ENCODE measurements at places on chromosomes 7 and 10.

DNA sequence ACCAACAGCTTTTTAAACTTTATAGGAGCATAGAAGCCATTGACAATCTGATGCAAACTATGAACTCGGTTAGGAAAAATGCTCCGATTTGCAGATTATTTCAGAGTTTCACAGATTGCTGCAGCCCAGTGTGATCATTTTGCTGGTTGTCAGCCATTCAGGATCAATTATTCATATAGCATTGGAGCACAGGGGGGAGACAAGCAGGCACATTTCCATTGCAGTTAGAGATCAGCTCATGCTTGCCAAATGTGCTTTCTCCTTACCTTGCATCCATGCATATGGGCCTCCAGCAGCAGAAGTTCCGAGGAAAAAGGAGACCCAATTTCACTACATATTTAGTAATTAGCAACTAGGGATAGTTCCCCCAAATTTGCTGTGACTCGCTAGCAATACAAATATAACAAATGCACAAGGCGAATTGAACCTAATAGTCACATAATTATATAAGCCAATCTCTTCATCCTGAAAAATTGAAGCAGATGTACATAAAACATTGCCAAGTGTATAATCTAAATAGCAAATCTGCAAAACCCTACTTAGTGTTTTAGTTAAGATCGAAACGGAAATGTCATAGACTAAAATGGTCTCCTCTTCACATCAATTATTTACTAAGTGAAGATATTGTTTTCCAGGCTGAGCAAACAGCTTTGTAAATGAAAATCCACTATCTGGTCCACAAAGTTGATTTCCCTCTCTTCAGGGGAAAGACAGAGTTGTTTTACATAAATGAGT, 49.5 kb upstream of the RSU1 start:
- DNase-seq, result no peak

- DNase-seq, result no peak
Measured at GRCh38 chr7:8133188-8133848, 128.6 kb downstream of the ICA1 start.

DNA sequence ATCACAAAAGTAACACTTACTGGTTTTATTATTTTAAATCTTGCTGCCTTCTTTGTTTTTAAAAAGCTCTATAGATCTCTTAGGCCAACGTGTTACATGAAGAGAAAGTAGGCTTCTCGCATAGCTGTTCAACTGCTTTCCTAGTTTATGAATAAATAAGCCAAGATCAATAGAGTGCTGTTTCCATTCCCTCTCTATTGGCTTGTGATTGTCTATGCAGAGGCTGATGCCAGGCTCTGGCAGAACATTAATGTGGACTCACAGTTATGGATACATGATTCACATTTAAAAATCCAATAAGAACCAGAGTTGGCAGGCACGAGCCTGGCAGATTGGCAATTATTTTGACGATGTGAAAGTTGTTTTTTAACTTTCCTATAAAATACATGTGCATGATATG, 137.5 kb downstream of the GNAT3 start:
- no peak for DNase-seq

DNA sequence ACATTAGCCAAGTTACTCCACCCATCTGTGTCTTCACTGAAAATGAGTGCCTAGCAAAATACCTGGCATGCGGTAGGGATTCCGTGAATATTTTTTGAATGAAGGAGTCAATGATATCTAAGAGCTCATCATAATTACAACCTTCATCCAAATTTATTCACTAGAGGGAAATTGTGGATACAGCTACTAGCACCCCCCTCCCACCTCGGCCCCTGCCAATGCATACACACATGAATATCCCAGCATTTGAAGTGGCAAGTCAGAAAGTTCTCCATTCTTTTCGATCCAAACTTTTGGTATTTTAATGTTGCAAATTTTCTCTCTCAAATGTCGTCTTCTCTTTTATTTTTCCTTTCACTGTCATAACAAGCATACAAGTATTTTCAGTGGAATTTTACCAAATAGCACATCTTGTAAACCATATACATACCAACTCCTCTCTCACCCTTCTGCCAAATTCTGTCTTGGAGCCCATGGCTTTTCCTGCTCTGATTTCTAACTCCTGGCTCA, 164.3 kb downstream of the GRID1 start:
- DNase-seq, result no peak

DNA sequence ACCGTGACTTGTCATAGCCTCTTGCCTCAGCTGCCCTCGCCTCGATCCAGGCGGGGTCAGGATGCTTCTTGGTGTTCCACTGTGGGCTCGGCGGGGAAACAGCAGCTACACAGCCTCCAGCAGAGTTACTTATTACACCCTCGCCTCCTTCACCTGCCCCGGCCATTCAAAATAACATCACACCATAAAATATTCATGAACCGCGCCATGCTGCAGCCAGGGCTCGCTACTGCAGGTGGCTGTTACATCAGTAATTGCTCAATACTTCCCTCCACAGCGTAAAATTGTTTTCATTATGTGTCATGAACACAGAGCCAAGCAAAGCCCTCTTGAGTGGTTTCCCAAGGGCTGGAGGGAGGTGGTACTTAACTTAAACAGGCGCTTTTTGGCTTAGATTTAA, 241.5 kb upstream of the SP8 start:
- DNase-seq, result no peak

GRCh38 chr7:77745746-77746145, 49.5 kb downstream of the RSBN1L start:
- DNase-seq, result no peak

GRCh38 chr10:110992006-110992800, 72.8 kb downstream of the SHOC2 start:
- peak; percentile 44 for DNase-seq

DNA sequence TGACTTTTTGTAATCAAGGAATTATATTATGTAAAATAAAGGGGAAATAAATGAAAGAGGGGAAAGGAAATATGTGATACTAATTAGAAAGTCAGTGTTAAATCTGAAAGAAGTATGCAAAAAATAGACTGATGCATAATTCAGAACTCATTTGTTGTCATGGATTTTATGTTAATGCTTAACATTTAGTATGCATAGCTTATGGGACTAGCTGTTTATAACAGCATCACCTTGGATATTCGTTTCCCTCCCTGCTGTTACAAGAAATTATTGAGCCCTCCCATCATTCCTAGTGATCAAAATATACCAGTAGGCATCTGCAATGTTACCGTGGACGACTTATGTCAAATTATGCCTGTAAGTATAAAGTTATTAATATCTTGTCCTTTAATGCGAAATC, 85.9 kb downstream of the HECTD2 start:
- no peak for DNase-seq

DNA sequence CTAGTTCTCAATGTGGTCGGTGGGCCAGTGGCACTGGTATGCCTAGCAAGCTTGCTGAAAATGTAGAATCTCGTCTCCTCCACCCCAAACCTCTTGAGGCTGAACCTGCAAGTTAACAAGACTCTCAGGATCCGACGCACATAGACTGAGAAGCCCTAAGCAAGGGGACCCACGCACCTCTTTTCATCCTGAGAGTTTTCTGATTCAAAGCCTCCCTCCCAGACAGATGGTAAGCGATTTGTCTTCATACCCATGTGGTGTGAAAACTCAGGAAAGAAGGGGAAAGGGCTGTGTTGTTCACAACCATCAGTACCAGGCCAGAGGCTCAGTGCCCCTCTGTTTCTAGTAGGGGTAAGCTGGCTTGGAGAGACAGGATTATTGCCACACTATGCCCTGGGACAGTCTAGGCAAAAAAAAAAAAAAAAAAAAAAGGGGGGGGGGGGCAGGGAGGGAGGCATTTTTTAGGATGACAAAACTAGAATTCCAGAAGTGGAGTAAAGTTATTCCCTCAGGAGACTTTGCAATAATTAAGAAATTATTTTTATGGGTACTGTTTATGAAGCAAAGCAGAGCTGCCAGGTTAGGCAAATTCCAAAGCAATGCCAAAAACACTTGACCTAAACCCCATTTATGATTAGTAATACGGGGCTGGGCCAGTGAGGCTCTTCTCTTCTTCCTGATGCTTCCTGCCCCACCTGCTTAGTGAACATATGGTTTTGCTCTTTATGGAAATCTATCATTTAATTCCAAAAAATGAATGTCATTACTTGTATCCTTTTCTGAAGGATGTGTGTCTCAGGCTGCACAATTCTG, 117.6 kb upstream of the PDLIM1 start:
- DNase-seq, result no peak

DNA sequence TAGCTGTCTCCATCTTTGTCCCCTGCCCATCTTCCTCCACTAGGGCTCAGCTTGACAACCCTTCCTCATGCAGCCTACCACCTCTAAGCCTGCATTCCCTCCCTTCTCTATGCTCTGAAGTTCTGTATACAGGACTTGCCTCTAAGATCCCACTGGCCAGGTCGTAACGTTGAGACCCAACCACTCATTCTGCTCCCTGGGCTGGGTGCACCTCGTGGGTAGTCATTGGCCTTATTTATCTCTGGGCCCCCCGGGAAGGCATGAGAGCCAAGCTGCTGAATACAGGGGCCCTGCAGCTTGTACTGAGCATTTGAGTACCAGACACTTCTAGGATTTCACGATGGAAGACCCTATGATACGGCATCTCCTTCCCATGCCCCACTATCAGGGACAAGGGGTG, 31.2 kb downstream of the MYL10 start:
- DNase-seq, result no peak

- no peak for DNase-seq
Measured at GRCh38 chr7:87027900-87028299, 31.6 kb downstream of the ELAPOR2 start.
